Memory B cell (primary cell): ENCODE measurements at places on chromosomes 12 and 14.

DNA sequence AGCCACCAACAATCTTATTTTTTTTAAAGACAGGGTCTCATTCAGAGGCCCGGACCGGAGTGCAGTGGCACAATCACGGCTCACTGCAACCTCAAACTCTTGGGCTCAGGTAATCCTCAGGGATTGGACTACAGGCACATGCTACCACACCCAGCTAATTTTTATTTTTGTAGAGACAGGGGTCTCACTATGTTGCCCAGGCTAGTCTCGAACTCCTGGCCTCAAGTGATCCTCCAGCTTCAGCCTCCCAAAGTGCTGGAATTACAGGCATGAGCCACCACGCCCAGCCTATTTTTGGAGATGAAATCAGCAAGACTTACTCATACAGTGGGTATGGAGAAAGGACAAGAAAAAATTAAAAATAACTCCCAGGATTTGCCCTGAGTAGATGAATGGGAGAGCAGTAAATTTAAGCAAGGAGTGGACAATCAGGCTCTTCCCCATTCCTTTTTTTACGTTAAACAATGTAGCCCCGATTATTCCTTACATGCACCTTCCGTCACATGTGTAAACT, 13.2 kb downstream of the FMNL3 start:
- no peak for DNase-seq

DNA sequence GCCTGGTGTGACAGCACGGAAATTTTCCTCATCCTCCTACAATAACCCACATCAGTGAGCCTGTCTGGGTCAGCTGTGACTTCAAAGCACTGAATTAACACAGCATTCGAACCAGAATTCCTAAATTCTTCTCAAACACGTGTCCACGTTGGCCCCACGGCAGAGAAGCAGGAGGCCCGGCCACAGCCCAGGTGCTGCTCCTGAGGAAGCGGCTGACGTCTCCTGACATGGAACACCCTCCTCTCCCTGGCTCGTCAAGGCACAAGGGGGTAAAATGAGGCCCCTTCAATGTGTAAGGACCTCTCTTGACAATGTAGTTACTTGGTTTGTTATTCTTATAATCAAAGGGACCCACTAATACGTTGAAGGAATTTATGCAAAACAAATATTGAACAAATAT, 156.3 kb upstream of the GSC start:
- DNase-seq, result no peak

- no peak for DNase-seq
These were observed 91.9 kb downstream of the SLC8A3 start for GRCh38 chr14:70096866-70097265.

DNA sequence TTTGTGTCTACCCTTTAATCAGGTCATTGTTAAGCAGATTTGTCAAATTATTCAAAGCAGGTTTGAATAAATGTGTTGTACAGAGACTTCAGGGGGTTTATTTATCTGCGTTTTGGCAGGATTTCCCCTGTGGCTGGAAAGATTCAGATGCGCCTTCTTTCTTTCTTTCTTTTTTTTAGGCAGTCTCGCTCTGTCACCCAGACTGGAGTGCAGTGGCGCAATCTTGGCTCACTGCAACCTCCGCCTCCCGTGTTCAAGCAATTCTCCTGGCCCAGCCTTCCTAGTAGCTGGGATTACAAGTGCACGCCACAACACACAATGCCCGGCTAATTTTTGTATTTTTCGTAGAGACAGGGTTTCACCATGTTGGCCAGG, 6.3 kb upstream of the NANOGNB start:
- DNase-seq, result no peak

GRCh38 chr12:60345442-60345841, 749.6 kb downstream of the SLC16A7 start:
- no peak for DNase-seq

- peak; percentile 71 for DNase-seq
These were observed 101.9 kb downstream of the RIN3 start for GRCh38 chr14:92615451-92615850.

- no peak for DNase-seq
These were observed 149.1 kb upstream of the FLRT2 start for GRCh38 chr14:85380881-85381280.
